ENCODE measurements at places on chromosomes 1 and 21. TPM values are rescaled to one million over a fixed set of nuclear protein-coding genes. Genes with fewer than 3 reads are reported as not detected.

PCP4L1 gene
- 3.0 TPM for total RNA-seq

JAK1 gene
- 109 TPM for total RNA-seq

TSNAX gene
- total RNA-seq: 41.4 TPM

EXO1 gene
- not detected for total RNA-seq

LAMB3 gene
- 1.5 TPM for total RNA-seq

CD5L gene
- 0.10 TPM for total RNA-seq

C4BPA gene
- total RNA-seq: not detected

ARHGEF10L gene
- total RNA-seq: 111 TPM

PPM1J gene
- 2.1 TPM for total RNA-seq

COL8A2 gene
- 35.9 TPM for total RNA-seq

HSPA13 gene
- 38.4 TPM for total RNA-seq

MPL gene
- not detected for total RNA-seq

KIAA0040 gene
- total RNA-seq: 13.5 TPM

DNAH14 gene
- total RNA-seq: 4.0 TPM

PSRC1 gene
- total RNA-seq: 2.2 TPM

LCK gene
- 1.3 TPM for total RNA-seq

HECTD3 gene
- 32.9 TPM for total RNA-seq

MTARC2 gene
- total RNA-seq: 15.2 TPM

RHOU gene
- 15.7 TPM for total RNA-seq

CHIA gene
- total RNA-seq: not detected

KRTAP10-6 gene
- not detected for total RNA-seq

SFT2D2 gene
- total RNA-seq: 55.3 TPM

RGL1 gene
- 34.0 TPM for total RNA-seq

HES3 gene
- total RNA-seq: not detected

TDRD5 gene
- total RNA-seq: not detected

PRAMEF14 gene
- not detected for total RNA-seq

GJA8 gene
- not detected for total RNA-seq

MROH7 gene
- total RNA-seq: 4.8 TPM

SH3D21 gene
- total RNA-seq: 2.8 TPM

SYT14 gene
- not detected for total RNA-seq

IL22RA1 gene
- 0.10 TPM for total RNA-seq
